ENCODE measurements at places on chromosomes 2 and 18. TPM values are rescaled to one million over a fixed set of nuclear protein-coding genes. Genes with fewer than 3 reads are reported as not detected.

Gene ZNF385B
- 4.6 TPM for total RNA-seq

Gene TMEM127
- total RNA-seq, result 52.1 TPM

Gene HOXD3
- 15.8 TPM for total RNA-seq

GRCh38 chr2:26526589-26526988 lies 48.7 kb upstream of the OTOF start:
- no peak for DNase-seq

DNA sequence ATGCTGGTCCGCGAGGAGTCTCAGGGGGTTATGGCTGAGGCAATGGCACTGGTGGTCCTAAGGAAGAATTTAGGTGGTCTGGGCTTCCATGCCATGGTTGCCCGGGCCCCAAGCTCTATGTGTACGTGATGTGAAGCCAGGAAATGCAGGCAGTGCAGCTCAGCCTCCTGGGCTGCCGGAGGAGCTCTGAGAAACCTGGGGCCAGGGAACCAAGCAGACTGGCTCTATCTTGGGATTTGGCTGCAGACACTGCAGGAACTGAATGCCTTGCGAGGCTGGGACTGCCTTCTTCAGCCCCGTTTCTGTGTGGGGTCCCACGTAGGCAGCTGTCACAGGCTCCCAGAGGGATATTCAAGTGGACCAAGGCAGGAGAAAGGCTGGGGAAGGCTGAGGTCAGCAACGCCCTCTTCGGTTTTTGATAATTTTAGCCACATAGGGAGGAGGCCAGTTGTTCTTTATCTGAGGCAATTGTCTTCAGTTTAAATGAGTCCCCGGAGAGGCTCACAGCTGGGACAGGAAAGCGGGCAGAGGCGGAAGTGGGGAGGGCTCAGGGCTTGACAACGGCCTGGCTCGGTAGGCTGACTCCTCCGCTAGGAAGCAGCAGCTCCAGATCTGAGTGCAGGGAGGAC lies 77.7 kb downstream of the RHOB start:
- no peak for DNase-seq

DNA sequence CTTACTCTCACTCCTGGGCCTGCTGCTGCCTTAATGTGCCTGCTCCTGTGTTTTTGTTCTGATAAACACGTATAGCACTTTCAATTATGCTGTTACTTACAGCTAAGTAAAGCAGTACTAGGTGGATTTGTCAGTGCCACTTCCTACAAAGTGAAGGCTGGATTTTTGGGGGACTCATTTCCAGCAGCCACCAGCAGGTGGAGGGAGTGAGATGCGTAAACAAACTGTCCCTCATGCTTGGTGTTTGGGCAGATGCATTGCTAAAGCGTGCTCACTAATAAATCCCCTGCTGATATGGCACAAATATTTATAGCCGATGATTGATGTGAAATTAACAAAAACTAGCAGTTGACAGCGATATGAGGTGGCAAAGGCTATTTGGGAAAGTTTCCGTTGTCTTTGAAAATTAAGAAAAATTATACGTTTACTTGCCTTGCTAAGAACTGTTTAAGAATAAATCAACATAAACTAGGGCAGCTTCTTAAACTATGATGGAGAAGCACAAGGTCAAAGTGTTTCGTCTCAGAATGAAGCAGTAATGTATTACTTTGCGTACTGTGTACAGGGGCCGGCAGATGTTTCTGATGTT lies 101.7 kb downstream of the AGAP1 start:
- DNase-seq, result peak; percentile 58

- DNase-seq, result no peak
Observed at GRCh38 chr2:160596441-160596840, 102.8 kb upstream of the RBMS1 start.

GRCh38 chr2:225434014-225434413 lies 34.5 kb downstream of the NYAP2 start:
- no peak for DNase-seq

DNA sequence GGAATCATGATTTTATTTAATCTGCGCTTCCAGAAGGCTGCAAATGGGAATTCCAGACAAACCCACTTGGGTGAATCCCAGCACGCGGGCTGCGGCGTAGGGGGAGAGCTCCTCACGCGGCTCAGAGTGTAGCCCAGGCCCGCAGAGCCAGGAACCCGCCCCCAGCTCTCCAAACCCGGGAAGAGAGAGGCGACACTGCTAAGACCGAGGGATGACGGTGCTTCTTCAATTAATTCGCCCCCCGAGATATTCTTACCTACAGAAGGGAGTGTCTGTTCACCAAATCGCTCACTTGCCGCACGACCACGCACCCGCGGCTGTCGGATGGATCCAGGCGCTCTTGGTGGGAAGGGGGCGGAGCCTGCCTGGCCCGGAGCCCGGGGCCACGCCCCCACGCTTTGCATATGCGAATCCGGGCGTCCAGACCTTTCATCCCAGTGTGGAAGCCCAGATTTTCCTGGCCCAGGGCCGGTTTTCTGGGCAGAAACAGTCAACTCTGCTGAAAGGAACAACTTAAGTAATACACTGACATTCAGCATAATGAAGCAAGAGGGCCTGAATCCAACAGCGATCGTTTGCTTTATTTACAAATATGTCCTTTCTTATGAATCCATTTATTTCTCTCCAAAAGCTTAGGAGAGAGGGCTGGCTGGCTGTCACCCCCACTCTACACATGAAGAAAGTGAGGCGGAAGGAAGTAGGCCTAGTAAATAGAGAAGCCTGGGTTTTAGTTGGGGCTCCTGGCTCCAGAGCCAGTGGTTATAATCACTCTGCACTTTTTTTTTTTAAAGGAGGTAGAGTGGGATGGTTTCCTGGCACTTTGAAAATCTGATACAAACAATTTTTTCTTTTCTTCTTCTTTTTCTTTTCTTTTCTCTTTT lies at the start of gene SLC19A3:
Gene SLC19A3 (minus strand): TSS at position 342 of the 881 bp plus-strand sequence. CDS start 15,710 bp downstream, outside the sequence.
- peak; percentile 91 for DNase-seq

DNA sequence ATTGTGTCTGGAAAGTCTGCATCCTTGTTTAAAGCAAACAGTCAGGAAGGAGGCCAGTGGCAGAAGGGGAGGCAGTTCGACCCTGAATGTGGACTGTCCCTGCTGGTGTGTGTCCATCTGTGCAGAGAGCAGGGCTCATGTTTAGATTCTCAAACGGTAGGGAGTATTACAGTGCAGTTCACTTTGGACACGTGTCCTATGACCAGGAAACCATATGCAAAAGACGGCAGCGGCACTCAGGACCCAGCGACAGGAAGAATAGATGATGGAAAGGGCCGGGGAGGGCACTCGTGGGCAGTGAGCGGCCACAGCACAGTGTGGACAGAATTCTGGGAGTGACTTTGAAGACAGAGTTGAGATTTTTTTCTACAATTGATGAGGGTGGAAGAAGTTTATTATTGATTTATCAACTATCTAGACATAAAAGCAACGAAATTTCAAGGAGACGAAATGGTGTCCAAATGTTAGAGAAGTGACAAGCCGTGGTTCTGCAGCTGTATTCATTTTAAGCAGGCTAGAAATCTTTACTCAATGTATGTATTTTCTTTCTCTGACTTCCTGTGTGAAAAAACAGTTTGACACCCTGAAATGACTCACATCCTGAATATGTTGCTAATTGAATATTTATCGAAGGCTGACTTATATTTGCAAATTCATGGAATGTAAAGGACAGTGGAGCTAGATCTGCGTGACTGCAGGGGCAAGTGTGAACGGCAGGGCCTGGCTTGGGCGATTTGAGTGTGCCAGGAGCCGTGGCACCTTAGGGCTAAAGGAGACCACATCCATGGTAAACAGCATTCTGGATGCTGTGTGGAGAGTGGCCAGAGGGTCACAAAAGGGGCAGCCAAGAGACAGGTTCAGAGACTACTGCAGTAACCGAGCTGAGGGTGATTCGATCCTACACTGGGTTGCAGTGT lies 214.2 kb downstream of the PTGR3 start:
- no peak for DNase-seq

GRCh38 chr2:74081030-74081762 lies 66.5 kb downstream of the BOLA3 start:
- DNase-seq, result no peak

- no peak for DNase-seq
Observed at GRCh38 chr2:196696423-196697079, 57.0 kb downstream of the CCDC150 start.

All from omental fat pad (tissue), 4 donors.